ENCODE measurements at places on chromosomes 5 and 9.

DNA sequence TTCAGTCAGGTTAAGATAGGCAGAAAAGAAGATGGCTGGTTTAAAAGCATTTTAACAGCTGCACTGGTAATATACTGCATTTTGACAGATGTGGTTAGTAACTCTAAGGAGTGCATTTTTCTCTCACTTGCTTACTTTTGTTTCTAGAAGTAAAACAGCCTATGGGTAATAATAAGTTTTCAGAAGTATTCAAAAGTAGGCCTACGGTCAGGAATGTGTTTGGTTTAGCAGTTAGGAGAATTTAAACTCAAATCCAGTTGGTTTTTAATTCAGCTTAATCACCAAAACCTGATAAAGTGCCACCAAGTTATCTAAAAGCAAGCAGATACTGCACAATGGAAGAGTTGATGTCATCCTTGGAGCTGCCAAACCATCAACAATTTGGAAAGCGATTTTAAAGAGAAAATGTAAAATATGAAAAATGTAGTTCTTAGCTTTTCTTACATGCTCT lies 160.3 kb downstream of the ARSB start:
- DNase-seq: no peak

GRCh38 chr9:29209748-29210291 lies 1636.5 kb upstream of the C9orf72 start:
- DNase-seq: no peak

- DNase-seq: no peak
Measured at GRCh38 chr5:15803280-15803679, 303.3 kb downstream of the FBXL7 start.

DNA sequence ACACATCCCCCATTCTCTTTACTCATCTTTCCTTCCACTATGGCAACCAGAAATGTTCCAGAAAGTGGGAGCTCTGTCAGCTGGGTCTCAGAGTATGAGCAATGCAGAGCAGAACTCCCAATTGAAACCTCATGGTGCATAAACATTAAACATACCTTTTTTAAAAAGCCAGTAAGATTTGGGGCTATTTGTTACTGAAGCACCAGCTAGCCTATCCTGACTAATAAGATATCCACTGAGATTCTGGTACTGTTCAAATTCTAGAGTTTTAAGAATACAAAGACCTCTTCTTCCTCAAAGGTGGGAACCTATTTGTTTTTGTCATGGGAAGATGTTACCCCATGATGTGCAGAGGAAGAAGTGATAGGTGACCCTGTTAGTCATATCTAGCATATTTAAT lies 46.1 kb upstream of the EGFLAM start:
- DNase-seq: no peak

DNA sequence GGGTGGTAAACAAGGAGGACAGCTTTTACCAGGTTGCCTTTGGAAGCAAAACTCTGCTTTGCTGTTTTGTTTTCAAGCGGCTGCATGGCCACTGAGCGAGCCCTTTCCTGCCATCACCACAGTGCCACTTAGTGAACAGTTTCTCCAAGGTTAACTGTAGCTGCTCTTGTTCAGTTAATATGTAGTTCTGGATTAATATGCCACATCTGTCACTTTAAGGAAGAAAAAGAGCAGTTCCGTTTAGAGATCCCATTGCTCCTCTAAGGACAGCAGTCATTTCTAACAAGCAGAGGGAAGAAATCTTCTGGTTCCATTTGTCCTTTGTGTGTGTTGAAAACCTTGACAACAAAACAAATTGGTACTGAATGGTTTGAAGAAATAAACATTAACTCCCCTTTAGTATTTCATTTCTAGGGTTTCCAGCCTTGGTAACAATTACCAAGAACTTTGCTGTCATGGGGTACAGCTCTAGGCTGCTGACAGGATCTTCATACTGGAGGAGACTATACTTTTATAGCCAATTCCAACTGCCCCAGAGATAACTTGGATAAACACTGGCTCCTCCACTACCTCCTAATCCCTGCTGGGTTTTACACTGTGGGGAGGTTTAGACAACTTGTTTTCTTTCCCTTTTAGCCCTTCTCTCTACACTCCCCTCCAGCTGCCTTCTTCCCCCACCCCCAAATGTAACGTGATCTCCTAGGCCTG lies 10.3 kb upstream of the ABL1 start:
- no peak for DNase-seq

GRCh38 chr9:133897675-133898074 lies 94.4 kb downstream of the VAV2 start:
- DNase-seq: no peak

DNA sequence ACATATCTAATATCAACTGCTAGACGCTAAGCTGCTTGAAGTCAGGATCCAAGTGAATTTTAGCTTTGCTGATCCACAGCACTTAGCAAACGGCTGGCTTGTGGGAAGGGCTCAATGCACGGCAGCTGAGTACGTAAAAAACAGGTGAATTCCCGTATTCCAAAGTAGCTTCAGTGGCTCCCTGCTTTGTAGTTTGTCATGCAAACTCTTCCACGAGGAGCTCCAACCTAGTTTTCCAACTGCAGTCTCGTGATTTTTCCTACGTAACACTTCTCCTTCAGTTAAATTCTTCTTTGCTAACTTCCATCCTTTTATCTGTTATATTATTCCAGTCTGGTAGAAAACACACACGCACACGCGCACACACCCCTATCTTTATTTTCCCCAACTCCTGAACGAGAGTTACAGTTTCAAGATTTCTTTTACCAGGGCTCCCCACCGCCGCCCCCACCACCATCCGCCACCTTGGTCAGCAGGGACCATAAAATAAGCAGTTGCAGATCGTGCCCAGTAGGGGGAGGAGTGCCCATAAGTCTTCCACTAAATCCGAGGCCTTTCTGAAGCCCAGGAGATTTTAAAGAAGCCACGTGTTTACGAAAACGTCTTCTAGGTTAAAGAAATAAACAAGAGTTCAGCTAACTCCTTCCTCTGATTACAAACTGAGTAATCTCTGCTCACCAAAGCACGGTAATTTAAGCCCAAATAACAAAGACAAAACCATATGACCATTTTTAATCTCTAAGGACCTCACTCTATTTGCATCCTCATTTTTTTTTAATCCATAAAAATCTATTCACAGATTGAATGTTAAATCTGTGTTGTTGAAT lies 34.8 kb upstream of the TRIO start:
- no peak for DNase-seq

All from activated naive CD4-positive, alpha-beta T cell (primary cell).